C1 segment of cervical spinal cord (tissue), 14 donors: ENCODE measurements at places on chromosomes 7 and 10.

DNA sequence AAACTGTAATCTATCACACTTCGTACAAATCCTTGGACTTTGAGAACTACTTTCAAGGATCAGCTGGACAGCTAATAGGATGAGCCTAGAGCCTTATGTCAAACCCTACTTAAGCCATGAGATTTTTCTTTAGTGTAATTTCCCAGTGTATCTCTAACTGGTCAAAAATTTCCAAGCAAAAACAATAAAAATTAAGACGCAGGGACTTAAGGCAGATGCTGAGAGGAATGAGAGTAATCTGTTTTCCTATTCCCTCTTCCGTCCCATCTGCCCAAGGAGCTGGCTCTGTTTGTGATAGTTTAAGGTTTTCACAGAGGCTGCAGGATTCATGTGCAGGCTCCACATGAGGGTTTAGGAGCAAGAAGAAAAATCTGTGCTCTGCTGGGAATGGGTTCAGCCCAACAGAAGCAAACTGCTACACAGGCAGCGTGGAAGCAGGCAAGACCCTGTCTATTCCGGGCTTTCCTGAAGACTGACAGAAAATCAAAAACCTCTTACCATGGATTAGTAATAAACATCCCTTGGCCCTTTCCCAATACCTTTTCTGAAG, 62.2 kb downstream of the ARMH3 start:
- DNase-seq, result no peak

DNA sequence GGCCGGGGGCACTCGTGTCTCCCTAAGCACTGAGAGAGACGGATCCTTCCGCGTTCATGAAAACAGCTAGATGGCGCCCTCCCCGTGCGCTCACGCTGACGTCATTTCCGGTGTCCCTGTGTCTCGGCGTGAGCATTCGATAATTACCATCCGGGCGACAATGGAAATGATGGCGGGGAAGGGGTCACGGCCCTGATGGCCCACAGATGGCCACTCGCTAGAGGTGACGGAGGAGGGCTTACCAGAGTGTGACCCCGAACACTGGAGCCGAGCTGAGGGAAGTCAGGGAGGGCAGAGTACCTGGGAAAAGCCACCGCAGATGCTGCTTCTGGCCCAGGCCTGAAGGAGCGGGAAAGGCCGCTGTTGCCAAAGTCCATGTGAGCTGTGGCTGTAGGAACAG, 222.9 kb downstream of the TCERG1L start:
- no peak for DNase-seq

- no peak for DNase-seq
These were observed 173.5 kb downstream of the ELMO1 start for GRCh38 chr7:37275078-37275710.

DNA sequence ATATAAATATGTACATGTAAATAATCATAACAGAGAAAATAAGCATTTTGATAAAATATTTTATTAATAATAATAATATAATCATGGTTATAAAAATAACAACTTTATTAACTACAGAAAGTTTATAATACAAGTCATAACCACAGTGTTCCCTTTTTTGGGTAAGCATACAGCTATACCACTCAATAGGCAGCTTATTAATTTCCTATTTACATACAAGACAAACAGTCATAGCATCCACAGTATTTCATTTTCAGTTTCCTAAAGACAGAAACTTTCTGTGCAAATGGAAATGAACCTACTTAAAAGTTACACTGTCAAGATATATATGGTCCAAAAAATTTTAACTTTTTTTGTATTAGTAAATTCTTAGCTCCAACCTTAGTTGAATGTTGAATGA, 70.9 kb downstream of the HGF start:
- DNase-seq, result no peak

DNA sequence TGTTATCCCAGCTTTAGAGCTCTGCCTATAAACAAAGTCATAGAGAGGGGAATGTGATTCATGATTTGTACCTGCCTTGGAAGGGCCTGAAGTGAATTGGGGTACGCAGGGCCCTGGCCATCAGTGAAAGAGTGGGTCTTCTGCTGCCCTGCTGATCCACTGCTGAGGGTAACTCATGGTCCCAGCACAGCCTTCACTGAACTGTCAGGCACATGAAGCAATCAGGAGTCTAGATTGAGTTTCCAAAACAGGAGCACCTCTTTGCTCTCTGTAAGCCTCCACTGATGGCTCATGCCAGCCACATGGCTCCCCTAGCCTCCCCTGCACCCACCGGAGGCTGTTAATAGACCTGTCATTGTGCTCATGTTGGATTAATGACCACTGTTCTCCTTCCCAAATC, 217.6 kb downstream of the KCNMA1 start:
- no peak for DNase-seq

DNA sequence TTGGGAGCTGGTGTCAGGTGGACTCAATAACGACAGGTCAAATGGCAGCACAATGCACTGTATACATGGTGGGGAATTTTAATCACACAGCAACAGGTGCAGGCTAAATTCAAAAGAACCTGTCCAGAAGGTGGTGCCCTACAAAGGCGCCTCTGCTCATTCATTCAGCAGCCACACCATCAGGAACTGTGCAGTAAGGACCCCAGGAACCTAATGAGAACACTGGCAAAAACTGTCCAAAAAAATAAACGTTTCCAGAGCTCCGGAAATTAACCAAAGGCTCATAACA, 21.9 kb upstream of the CRYGN start:
- no peak for DNase-seq

DNA sequence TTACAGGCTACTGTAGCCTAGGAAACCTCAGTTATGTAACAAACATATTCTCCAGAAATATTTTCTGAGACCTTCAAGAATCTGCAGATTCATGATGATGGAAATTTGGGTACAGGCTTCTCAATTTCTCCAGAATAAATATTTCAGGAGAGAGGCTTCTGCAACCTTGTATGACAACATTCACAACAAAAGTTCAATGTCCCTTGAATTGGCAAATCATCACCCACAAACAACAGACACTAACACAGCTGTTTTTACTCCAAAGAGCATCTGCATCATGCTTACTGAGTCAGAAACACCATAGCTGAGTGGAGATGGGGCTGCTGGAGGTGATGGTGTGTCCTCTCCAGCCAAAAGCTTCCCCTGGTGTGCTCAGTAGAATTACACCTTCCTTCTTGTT, 9.3 kb upstream of the COBL start:
- DNase-seq, result no peak

- DNase-seq, result peak; percentile 12
These were observed 73.7 kb downstream of the ITIH5 start for GRCh38 chr10:7593063-7593462.

GRCh38 chr10:48469516-48470020, 135.3 kb downstream of the ARHGAP22 start:
- no peak for DNase-seq

DNA sequence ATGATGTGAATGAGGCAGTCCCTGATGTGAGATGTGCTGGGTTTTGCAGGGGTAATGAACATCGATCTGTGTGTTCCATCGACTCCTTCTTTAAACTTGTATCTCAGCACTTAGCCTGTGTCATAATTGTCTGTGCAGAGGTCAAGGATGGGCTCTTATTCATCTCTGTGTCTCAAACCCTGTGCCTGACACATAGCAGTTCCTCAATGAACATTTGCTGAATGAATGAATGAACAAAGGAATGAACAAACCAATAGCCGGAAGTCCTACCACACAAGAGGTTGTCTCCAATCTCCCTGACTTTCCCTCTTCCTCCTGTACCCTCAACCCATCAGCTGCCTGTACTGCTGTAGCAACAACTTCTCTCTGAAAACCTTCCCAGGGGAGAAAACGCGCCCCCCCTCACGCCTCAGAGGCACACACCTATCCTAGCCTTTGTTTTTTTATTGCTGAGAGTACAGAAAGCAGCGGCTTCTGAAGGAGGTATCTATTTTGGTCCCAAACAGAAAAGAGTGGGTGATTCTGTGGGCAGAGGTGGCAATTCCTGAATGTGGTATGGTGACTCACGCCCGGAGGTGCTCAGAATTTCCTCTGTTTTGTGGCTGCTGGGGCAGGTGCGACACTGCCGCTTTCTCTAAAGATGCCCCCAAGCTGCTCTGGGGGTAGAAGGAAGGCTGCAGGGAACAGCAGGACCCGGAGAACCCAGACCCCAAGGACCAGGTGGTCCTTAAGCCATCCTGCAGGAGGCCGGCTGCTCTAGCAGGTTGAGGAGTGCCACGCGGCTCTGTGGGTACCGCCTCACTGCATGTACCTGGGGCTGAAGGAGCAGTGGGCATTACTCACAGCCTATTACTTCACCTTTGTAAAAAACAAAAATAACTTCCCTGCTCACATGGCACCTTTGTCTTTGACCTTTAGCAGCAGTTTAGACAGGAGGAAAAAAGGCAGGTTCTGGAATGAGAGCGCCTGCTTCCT, 9.6 kb downstream of the IL2RA start:
- DNase-seq, result no peak

DNA sequence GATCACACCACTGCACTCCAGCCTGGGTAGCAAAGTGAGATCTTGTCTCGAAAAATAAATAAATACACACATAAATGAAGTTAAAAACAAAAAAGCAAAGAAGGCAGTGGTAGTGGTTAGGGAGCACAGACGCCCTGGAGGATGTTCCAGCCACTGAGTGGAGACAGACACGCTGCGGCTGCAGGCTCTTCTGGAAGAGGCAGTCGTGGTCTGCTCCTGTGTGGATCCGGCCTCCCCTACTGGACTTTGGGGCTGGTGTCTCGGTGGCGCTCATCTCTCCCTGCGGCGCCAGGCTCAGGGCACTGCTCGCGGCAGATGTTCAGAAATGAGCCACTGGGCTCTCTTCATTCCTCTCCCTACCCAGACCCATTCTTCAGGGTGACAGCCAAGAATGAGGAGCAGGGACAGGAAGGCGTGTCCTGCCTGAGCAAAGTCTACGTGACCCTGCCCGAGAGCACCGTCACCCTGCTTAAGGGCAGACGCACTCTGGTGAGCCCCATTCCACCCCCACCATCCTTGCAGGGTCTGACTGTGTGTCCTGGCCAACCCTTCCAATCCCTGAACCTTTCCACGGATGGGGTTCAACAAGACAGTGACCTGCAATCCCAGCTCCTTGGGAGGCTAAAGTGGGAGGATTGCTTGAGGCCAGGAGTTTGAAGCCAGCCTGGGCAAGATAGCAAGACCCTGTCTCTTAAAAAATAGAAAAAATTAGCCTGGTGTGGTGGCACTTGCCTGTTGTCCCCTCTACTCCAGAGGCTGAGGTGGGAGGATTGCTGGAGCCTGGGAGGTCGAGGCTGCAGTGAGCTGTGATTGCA, 26.2 kb downstream of the ZAN start:
- DNase-seq, result no peak

DNA sequence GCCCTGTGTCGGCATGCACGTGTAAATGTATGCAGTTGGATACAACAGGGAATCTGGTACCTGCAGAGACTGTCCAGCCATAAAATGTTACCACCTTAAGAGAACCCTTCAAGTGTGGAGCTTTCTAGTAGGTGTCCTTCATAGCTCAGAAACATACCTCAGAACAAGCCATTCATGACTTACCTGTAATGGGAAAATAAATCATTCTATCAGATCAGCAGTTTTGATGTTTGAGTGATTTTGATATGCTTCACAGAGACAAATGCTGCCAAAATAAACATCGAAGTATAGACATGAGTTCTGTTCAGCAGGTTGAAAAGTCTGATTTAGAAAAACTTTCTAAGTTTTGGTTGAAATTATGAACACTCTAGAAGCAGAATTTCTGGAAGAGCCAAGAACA, 33.5 kb upstream of the UMAD1 start:
- DNase-seq, result no peak

- no peak for DNase-seq
These were observed 9.6 kb downstream of the GNB2 start for GRCh38 chr7:100682991-100683658.

DNA sequence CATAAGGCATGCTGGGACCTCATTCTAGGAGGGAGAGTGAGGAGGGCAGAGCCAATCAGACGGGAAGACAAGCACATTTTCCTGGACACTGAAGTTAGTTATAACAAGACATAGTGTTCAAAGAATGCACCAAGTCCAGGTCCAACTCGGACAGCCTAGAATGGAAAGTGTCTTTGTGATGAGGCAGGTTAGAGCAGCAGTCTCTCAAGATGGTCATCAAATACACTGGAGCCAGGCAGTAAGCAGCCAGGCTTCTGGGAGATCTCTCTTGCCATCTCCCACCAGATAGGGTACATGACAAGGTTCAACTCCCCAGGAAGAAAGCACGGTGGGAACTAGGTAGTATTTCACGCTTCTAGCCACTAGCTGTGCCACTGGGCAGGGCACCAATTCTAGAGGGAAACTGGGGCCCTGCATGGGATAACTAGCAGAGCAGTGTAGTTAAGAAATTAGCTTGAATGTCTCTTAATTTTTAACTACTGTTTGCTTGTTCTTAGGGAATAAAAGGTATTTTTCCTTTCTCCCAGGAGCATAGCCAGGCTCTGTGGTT, 7.6 kb upstream of the GPAM start:
- DNase-seq, result no peak

GRCh38 chr7:155299535-155300202, 2.0 kb downstream of the INSIG1 start:
- no peak for DNase-seq

DNA sequence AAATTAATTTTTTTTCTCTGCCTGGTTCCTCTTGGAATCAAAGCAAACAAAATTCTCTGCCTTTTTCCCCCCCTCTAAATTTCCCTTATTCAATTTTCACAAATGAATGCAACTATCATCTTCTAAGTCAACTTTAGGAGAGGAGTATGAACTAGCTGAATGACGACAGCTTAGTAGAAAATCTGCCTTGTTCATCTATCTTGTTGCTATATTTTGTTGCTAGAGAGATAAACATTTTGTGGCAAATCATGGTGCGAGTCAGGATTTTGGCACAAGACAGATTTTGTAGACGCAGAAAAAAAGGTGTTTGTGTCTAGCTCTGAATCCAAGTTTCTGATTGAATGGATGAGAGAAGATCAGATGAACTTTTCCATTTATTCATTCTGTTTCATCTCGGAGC, 81.0 kb upstream of the FZD8 start:
- DNase-seq, result no peak

GRCh38 chr7:118793582-118793981, 569.1 kb downstream of the ANKRD7 start:
- DNase-seq, result no peak

DNA sequence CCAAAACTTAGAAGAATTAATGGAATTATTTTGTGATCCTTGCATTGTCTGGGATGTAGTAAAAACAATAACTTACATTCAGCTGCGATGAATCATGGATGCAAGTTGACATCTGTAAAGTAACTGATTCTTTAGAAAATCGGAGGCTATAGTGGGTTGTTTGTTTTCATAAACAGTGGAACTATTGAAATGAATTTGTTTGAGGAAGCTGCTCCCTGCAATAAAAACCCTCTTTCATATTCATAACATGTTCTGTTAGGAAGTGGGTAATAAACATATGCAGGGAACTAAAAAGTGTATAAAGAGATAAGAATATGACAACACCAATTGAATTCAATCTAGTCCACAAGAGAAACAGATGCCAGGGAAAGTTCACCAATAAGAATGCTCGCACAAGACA, 53.6 kb downstream of the AGMO start:
- DNase-seq, result no peak
